ENCODE measurements at places on chromosomes 7 and 10.

- no peak for DNase-seq
These were observed 127.7 kb downstream of the ITIH5 start for GRCh38 chr10:7538970-7539654.

DNA sequence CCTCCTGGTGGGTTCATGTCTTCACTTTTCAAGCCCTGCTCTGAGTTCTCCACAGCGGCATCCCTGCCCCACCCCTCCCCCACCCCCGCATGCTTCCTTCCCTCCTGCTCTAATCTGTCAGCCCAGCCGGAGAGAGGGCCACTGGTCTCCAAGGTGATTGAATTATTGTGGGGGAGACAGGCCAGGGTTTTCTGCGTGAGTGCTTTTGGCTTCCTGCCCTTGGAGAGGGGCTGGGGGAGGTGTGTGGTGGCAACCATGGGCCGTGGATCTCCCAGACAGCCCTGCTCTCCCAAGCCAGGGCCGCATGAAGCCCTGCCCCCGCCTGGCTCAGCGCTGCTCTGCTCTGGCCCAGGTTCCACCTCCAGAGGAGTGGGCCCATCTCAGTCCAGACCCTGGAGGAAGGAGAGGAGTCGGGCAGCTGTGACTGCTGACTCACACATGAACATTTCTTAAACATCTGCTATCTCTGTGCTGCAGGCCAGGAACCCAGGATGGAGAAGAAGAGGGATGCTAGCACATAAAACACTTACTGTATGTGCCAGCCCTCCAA is 109.9 kb downstream of the ZMIZ1 start:
- DNase-seq, result peak; percentile 58

- DNase-seq, result no peak
These were observed 107.2 kb downstream of the CUBN start for GRCh38 chr10:17022466-17022825.

GRCh38 chr7:113279256-113279655 is 160.9 kb upstream of the SMIM30 start:
- no peak for DNase-seq

GRCh38 chr10:118763202-118763988 is 8.6 kb upstream of the CACUL1 start:
- DNase-seq, result peak; percentile 51

GRCh38 chr7:27184337-27185012 is 557 bp downstream of the HOXA11 start:
- no peak for DNase-seq

- no peak for DNase-seq
These were observed 661.1 kb downstream of the PCDH15 start for GRCh38 chr10:54139819-54140428.

- no peak for DNase-seq
These were observed 15.4 kb downstream of the YWHAG start for GRCh38 chr7:76343294-76343930.

DNA sequence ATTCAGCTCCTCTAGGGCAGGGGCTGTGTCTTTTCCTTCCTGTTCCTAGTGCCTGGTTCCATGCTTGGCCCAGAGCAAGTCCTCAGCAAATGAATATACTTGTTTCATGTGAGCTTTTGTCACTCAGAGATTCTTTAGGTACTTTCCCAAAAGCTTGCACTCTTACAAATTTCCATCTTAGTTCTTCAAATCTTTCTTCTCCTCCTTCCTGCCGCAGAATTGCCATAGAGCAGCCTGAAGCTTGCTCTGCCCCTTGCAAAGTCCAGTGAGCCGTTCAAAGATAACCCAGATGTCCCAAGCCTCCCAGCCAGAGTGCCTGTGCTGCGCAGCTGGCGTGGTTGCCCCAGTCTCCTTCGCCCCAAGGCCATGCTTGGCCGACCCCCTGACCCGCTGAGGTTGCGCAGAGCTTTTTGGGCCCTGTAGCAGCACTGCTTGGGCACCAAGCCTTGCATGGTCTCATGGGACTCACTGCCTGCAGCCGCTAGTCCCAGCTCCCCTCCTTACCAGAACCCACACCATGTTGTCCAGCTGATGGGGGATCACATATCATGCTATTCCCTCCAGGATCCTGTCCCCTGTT is 20.7 kb downstream of the CHST3 start:
- no peak for DNase-seq

DNA sequence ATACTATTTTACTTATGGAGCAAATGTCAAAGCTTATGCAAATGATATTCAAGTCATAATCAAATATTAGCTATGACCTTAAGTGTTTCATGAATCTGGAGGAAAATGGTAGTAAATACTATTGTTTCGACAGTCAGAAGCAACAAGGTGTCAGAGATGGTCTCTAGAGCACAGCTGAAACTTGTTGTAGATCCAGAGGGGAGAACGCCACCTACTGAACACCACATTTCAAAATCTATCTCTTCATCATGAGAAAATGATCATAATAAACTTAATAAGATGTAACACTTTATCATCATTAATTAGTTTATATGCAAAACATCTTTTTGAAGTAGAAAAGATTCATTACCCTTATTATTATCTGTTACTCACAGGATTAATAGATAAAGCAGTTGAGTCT is 418.7 kb downstream of the GATA3 start:
- peak; percentile 25 for DNase-seq

GRCh38 chr10:17428351-17429097 is 25.9 kb downstream of the ST8SIA6 start:
- DNase-seq, result no peak

DNA sequence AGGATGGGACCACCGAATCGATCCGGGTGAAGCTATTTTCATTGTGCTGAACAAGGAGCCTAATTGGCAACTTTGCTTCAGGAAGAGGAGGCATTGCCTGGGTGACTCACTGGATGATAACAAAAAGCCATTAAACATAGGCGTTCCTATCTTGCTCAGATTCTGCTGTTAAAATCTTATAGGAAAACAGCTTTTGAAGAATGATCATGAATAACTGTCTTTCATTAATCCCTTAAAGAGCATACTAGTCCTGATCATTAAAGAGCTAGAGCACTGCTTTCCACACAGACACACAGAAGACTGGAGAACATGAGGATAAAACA is 174.2 kb upstream of the IMMP2L start:
- no peak for DNase-seq

DNA sequence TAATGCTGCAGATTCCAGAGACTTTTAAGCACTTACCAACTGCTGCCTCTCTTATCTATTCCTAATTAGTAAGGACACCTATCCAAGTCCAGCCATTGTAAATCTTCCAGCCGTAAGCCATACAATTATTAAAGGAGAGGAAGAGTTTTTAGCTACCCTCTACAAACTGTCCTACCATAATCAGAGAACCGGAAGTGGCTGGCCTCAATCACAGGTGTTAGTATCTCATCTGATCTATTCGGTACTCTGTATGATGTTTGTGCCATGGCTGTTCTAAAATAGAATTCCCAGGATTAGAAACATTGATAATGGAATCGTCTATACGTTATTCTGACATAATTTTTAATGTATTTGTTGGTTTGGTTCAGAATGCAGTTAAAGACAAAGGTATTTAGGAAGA is 102.8 kb downstream of the MICU1 start:
- no peak for DNase-seq

DNA sequence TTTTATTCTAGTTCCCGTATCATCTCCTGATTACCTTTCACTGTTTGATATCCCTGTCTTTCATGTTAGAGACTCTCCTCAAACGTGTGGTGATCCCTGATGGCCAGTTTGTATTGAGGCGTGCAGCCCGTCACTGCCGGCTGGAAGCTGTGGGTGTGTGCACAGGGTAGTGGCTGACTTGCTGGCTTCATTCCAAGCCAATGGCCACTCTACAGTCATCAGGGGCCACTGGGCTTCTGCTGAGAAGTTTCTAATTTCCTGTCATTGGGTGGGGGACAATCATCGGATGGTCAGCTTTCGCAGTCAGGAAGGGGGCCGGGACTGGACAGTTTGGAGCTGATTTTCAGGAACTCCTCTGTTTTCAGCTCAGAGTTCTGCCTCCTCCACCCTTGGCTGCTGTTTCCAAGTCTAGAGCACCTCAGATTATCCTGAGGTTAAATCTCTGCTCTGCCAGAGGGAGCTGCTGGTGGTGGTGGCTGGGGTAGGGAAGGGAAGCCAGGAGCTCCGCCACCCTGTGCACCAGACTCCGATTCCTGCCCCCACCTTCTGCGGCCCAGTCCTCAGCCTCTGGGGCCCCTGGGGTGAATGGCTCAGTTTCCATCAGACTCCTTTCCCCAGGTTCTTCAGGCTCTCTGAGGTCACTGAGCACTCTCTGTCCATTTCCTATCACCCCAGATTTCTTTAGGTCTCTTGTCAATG is 34.9 kb downstream of the BAIAP2L1 start:
- DNase-seq, result no peak

GRCh38 chr10:121921238-121921931 is 6.4 kb downstream of the ATE1 start:
- no peak for DNase-seq

GRCh38 chr7:50779427-50779826 is 3.3 kb downstream of the GRB10 start:
- DNase-seq, result no peak

DNA sequence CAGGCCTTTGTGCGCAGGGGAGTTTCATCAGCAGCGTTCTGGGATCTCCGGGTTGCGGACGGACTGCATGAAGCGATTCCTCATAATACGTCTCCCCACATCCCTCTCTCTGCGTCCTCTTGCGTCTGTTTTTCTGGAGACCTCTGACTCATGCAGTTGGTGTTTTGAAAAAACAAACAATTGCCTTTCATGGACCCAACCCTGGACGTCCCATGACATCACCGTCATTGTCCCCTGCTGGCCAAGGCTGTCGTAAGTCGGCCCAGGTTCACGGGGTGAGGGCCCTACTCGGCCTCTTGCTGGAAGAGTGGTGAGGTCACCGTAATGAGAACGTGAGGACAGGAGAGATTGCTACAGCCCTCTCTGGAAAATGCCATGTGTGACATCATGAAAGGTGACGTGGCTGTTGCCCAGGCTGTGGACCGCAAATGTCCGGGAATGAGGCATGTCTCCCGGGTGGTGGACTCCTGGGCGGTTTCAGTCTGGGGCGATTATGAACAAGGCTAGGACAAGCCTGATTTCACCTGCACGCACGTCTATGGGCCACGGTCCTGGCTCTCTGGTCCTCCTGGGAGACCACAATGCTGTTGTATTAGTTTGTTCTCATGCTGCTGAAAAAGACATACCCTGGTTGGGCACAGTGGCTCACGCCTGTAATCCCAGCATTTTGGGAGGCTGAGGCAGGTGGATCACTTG is 9.8 kb upstream of the MAFK start:
- DNase-seq, result no peak

DNA sequence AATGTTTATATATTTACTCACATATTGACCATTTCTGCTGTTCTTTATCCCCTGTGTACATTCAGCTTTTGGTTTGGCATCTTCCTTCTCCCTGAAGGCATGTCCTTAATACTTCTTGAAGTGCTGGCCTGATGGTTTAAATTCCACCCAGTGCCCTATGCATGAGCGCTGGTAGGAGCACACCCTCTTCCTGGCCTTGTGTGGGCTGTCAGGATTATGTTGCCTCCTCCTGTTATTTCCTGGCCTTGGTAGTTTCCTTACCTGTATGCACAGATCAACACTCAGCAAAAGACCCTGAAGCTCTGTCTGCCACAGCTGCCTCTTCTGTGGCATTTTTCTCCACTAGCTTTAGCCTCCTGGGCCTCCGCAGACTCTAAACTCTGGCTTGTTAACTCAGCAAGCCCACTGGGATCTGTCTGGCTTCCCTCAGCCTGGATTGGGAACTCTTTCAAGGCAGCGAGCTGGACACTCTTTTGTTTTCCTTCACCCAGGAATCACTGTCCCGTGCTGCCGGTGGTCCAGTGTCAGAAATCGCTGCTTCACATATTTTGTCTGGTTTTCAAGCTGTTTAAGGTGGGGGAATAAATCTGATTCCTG is 595.2 kb downstream of the SDK1 start:
- DNase-seq, result no peak

DNA sequence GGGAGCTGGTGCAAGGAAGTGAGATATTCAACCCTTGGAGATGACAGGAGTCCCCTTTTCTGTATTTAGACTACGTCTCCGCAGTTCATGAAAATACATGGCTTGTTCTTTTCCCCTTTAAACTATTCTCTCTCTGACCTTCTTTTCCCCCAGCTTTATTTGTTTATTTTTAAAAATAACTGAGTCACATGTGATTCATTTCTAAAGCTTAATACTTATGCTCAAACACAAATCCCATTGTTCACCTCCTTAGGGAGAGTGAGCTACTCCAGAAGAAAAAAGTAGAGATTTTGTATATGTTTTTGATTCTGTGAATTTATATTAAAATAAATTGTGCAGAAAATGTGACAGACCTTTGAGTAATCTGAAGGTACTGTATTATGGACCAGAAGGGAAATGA is 35.9 kb upstream of the FZD1 start:
- no peak for DNase-seq

- no peak for DNase-seq
These were observed 26.3 kb downstream of the ANKRD61 start for GRCh38 chr7:6057316-6058129.

DNA sequence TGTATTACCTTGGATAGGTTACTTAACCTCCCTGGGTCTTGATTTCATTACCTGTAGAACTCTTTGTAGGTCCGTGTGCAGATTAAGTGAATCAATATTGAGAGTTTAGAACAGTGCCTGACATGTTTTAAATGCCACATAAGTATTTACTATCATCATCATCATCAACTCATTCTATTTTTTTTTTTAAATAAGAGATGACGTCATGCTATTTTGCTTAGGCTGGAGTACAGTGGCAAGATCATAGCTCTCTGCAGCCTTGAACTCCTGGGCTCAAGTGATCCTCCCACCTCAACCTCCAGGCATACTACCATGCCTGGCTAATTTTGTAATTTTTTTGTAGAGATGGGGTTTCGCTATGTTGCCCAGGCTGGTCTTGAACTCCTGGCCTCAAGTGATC is 132.0 kb upstream of the FZD8 start:
- DNase-seq, result no peak

- no peak for DNase-seq
These were observed 572.4 kb downstream of the PHTF2 start for GRCh38 chr7:78370936-78371335.

- DNase-seq, result no peak
These were observed 72.7 kb downstream of the ELFN1 start for GRCh38 chr7:1742555-1743303.

DNA sequence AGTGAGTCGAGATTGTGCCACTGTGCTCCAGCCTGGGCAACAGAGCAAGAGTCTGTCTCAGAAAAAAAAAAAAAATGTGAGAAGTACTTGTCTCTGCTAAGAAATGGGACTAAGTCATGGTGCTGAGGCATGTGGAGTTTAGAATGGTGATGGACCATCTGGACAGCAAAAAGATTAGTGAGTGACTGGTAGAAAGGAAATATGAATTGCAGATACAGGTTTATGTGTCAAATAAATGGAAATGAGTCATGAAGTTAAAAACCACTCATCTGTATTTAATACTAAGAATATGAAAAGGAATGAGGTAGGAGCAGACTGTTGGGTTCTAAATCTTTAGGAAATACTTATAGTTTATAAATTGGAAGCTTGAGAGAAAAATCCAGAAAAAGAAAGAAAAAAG is 625.7 kb upstream of the ANKRD30A start:
- DNase-seq, result no peak

- no peak for DNase-seq
These were observed 30.3 kb downstream of the OAT start for GRCh38 chr10:124388476-124388822.
